ENCODE measurements at places on chromosomes 6 and 20.

DNA sequence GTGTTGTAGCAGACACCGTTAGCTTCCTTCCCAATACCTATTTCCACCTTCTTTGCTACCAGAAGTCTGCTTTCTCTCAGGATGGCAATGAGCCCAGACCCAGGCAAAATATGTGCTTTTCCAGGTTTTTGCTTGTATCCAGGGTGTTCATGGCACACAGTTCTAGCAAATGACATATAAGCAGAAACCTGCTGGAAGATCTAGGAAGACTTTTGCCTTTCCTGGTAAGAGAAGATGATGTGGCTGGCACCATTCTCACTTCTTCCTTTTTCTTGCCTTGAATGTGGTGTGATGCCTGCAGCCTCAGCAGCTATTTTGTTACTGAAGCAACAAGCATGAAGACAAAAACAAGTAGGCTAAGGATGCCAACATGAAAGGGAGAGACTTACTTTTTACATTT is 19.2 kb upstream of the TBC1D22B start:
- DNase-seq = no peak

DNA sequence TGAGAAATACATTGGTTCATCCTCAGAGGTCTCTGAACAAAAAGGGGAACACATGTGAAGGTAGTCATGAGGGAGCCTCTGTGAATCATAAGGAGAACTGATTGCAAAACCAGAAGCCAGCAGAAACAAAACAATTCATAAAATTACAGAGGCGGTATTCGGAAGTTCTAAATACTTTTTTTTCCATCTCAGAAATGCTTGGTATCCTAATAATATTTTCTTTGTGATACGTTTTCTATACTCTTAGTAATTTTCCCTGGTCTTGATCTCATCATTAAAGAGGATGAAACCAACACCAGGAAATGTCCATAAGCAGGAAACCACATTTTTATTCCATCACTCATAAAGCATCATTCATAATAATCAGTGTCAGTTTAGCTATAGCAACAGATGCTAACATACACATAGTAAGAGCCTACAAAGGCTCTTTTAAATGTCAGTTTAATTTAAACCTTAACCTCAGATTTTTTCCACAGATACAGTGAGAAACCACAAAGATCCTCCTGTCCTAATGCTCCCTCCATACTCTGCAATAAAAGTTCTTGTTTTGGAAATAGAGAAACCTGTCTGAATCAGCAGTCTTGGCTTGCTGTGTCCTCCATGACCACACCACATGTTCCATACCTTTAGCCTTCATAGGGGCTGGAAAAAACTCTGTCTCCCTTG is 29.2 kb downstream of the SGK1 start:
- DNase-seq = peak; percentile 11

DNA sequence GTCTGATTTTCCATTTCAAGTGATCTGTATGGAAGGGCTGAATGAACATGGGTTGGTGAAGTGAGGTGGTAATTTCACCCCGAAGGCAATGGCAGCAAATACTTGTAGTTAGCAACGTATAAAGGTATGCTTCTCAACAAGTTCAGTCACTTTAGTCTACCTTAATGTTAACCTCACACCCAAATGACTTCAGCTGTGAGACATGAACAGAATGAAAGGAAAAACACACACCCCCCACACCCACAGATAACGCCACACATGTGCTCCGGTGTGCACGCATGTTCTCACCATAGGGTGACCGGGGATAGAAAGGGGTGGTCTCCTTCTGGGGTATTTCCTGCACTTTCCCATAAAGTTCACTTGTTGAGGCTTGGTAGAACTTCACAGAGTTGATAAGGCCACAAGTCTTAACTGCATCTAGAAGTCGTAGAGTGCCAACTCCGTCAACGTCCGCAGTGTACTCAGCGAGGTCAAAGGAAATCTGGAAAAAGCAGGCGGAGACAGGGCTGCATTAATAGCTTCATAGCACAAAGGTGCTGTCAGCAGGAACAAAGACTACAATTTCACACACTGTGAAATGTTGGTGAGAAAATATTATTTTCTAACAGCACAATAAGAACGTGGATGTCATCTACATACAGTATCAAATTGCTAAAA is 284.8 kb downstream of the GMDS start:
- DNase-seq = no peak

- no peak for DNase-seq
Observed at GRCh38 chr6:97073903-97074302, 149.4 kb downstream of the KLHL32 start.

DNA sequence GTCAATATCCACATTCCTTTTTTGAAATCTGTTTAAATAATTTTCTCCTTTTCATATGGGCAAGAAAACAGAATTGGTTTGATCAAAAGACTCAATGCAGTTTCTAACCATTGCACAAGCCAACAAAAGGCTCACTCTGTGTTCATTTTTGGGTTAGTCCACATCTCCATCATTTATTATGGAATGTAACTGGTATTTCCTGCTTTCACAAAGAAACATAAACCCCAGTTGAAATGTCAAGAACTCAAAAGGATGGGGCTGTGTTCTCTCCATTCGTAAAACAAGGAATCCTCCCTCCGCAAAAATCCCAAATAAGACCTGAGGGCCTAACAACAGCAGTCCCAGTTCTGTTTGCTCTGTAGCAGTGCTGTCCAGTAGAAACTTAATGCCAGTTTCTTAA is 420.9 kb downstream of the GJA1 start:
- DNase-seq = no peak

GRCh38 chr6:95780037-95780436 is 202.7 kb downstream of the MANEA start:
- DNase-seq = no peak

DNA sequence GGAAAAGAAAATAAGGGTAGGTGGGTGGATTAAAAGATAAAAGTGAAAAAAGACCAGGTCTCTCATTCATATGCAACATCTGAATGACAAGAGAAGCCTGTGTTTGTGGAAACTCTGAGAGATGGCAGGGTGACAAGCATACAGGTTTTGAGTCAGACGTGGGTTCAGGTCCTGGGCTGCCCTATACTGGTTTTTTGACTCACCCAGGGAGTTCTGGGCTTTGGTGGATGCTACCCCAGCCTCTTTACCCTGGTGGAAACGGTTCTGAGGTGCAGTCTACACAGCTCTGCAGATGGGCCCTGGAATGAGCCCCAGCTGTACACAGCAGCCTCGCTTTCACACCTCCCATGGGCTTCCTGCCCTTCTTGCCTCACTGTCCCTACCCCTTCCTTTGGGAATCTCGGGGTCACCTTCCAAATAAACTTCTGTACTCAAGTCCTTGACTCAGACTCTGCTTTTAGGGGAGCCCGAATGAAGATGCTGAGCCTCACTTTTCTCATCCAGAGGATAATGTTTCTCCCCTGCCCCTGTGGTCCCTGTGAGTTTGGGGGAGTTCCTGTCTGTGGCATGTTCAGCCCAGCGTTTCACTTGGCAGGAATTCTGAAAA is 77.7 kb upstream of the CLDN20 start:
- peak; percentile 73 for DNase-seq

DNA sequence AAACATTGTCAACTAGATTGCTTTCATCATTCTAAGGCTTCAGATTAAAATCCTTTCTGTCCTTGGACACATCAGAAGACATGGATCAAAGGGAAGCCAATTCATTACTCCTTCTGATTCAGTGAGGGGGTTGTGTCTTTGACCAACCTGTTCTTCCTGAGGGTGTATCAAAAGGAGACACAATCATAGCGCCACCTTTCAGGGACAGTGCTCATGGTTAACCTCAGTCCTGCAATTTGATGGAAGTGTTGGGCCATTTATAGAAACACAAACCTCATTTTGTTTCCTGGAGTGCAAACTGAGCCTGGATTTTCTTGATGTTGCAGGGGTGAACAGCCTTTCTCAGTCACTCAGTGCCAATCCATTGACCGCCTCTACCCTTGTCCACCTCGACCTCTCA is 163.9 kb upstream of the SCGN start:
- DNase-seq = no peak

GRCh38 chr6:168844821-168845609 is 404.0 kb downstream of the SMOC2 start:
- no peak for DNase-seq

DNA sequence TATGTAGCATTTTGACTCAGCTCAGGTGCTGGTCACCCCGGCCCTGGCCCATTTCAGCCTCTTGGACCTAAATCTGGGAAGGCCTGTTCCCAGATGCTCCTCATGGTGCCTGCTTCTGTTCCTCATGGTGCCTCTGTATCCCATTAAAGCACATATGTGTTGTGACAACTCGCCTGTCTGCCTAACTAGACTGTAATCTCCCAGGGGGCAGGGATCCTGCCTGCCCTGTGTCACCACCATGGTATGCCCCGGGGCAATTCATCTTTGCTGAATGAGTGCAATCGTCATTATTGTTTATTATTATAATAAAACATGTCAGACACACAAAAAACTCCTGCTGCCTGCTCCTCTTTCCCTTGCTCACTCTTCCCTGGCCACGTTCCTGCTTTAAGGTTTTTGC is 62.0 kb downstream of the ZFP64 start:
- no peak for DNase-seq

DNA sequence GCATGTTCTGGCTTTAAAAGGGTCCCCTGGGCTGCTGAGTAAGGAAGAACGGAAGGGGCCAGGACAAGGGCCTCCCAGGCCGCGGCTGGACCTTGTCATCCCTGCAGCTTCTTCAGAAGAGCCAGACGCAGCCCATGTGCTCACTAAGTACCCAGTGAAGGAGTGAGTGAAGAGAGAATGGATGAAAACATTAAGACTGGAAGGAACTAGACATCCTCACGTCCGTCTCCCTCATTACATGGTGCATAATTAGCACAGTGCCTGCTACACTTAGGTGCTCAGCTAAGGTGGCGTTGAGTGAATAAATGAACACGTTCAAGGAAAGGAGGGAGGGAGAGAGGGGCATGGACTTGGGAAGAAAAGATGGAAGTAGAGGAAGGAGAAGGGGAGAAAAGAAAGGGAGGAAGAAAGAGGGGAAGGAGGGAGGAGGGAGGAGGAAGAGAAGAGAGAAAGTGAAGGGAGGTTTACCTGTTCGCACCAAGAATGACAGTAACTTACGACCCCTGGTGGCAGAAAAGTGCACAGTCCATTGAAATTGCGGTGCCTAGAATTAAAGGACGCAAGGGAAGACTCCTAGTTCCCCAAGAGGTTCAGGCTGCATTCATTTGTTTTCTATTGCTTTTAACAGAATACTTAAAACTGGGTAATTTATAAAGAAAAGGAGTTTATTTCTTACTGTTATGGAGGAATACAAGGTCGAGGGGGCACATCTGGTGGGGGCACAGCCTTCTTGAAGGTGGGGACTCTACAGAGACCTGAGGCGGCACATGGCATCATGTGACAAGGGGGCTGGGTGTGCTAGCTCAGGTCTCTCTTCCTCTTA is 8.0 kb downstream of the TP53RK start:
- peak; percentile 71 for DNase-seq

GRCh38 chr6:88547768-88548167 is 381.6 kb upstream of the CNR1 start:
- no peak for DNase-seq

DNA sequence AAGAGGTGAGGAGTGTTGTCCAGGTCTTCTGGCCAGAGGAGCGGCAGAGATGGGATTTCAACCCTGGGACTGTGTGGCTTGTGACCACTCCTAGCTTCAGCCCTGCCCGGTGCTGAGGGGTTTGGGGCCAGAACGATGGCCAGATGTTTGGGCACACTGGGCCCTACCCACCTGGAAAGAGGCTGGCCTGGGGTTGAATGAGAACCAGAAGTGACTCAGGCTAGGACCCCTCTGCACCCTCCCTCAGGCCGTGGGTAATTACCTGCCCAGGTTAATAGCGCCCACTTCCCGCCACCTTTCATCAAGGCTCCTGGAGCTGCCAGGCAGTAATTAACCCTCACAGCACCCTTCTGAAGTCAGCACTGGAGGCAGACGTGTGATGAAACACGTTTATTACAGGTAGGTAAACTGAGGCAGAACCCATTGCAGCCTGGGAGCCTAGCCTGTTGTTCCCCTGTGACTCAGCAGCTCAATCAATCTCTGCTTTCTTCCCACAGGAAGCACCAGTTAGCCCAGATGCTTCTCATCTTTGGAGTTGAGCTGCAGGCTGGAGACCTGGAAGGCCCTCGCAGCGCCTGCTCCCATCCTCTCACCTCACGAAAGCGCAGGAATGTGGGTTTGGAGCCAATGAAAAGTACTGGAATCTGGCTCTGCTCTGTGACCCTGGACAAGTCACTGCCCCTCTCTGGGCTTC is 120.8 kb downstream of the CEBPB start:
- no peak for DNase-seq

DNA sequence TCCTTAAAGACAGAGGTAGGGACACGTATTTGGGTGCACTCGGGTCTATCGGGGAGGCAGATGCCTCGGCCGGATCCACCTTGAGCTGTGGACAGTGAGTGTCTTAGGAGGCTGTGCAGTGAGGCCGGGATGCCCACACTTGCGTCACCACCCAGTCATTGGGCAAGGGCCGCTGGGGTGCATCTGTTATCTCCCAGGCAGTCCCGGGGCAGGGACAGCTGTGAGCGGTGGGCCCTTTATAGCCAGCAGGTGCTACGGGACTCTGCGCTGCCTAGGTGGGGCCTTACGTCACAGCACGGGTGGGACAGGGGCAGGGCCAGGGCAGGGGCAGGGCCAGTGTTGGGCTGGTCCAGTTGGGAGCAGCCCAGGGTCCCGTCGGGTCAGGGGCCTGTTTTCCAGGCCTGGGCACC is 689 bp upstream of the COL20A1 start:
- DNase-seq = no peak

GRCh38 chr20:24949756-24950127 is 673 bp downstream of the CST7 start:
- DNase-seq = no peak

GRCh38 chr20:10469056-10469455 is 34.0 kb downstream of the SLX4IP start:
- no peak for DNase-seq

GRCh38 chr6:106783640-106784566 is 154.5 kb downstream of the QRSL1 start:
- no peak for DNase-seq

DNA sequence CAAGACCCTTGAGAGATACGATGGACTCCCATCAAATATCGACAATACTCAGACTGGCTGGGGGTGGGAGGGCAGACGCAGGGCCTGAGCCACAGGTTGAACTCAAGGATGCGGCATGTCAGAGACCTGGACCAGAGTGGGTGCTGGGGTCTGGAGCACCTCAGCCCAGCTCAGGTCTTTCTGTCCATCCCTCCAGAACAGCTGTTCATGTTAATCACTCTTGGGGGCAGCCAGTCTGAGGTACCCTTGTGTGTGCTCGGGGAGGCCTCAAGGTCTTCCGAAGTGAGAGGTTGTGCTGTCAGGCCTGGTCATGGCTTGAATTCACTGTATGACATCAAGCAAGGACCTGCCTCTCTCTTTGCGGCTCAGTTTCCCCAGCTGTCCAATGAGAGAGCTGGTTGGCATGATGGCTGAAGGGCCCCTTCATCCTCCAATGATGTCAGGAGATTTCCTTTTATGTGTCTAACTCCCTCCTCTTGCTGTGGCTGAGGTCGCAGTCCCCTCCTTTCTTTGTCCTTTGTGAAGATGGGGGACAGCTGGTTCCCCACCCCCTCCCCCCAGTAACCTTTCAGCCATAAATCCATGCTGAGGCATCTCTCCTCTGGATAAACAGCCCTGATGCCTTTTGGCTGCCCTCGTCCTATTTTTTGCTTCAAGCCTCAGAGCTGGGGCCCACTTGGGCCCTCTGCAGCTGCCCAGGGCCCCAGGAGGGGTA is 15.3 kb downstream of the MYH7B start:
- DNase-seq = no peak

GRCh38 chr6:14917109-14917910 is 328.6 kb upstream of the JARID2 start:
- no peak for DNase-seq

GRCh38 chr6:36616893-36617521 is 22.8 kb downstream of the SRSF3 start:
- no peak for DNase-seq

GRCh38 chr20:13913572-13913971 is 76.8 kb downstream of the SEL1L2 start:
- no peak for DNase-seq

GRCh38 chr6:18561037-18561750 is 174.0 kb downstream of the RNF144B start:
- DNase-seq = no peak
